EL (cell line): ENCODE measurements at places on chromosomes 12 and 14.

DNA sequence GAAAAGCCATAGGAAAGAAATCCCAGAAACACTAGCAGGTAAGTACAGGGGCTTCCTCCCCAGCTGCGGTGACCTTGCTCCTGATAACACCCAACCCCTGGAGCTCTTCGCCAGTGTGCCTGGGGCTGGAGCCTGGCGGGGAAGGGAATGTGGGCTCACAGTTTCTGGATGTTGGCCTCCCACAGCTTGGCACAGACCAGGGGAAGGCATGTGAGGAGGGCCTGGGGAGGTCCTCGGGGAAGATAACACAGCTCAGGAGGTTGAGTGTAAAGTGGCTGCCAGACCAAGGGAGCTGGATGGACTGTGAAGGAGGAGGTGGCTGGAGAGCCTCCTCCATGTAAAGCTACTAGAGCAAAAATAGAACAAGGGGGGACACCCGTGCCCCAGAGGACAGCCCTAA lies 120.1 kb downstream of the BICD1 start:
- no peak for DNase-seq

GRCh38 chr12:15318841-15319240 lies 3.5 kb upstream of the PTPRO start:
- no peak for DNase-seq

GRCh38 chr12:41008472-41008871 lies 179.6 kb upstream of the PDZRN4 start:
- DNase-seq = no peak

DNA sequence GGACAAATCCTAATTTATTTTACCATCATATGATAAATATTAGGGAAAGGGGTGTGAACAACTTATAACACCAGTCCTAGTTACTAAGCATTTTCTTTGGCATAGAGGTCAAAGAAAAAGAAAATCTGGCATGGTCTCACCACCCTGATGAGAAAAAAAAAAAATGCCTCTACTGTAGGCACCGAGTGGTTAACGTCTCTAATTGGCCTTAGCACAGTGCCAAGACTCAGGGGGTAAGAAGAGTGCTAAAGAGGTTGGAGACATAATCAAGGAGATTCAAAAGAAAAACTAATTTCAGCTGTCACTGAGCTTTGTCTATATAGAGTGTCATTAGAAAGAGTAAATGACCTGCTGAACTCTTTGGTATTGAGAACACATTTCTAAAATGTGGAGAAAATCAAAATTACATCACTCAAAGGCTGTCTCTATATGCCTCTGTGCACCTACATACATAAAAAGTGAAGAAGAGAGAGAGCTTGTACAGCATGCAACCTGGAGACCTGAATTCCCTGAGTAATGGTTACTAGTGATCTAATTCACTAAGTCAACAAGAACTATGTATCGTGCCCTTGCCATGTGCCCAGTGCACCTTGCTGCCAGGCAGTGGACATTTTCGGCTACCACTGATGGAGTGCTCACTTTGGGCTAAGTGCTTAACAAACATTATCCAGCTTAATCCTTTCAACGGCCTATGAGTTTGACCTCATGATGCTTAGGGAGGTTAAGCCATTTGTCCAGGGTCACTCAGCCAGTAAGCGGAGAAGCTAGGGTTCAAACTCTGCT lies 113.8 kb upstream of the G2E3 start:
- no peak for DNase-seq

- DNase-seq = peak; percentile 61
Observed at GRCh38 chr12:93243689-93244513, 133.8 kb upstream of the NUDT4 start.

DNA sequence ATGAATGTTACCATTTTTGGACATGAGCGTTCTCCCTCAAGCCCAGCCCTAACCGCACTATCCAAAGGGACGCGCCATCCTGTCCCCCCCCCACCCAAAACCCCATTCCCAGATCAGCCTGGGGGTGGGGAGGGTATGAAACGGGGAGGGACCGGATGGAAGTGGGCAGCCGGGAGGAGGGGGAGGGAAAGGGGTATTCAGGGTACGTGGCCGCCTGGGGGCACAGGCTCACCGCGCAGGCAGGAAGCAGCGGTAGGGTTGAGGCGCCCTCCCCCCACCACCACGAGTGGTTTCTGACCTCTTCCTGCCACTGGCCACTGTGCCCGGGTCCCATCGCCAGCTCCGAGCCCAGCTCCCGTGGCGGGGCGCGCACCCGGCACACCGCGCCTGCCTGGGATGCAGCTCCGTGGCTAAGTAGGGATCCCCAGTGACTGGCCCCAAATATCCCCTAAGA lies 1.4 kb downstream of the ACTN1 start:
- DNase-seq = peak; percentile 98
